ENCODE measurements at places on chromosomes 12 and 14. TPM values are rescaled to one million over a fixed set of nuclear protein-coding genes. Genes with fewer than 3 reads are reported as not detected.

SDR9C7 gene
- total RNA-seq, result not detected

SERPINA10 gene
- total RNA-seq, result not detected

KRT79 gene
- total RNA-seq, result not detected

ASB2 gene
- total RNA-seq, result not detected

OSBPL8 gene
- 26.8 TPM for total RNA-seq

HVCN1 gene
- total RNA-seq, result 3.9 TPM

- no peak for DNase-seq
Observed at GRCh38 chr14:64974563-64974962, 2.4 kb upstream of the RAB15 start.

- DNase-seq, result no peak
Observed at GRCh38 chr12:124446364-124446763, 121.0 kb downstream of the NCOR2 start.

DNA sequence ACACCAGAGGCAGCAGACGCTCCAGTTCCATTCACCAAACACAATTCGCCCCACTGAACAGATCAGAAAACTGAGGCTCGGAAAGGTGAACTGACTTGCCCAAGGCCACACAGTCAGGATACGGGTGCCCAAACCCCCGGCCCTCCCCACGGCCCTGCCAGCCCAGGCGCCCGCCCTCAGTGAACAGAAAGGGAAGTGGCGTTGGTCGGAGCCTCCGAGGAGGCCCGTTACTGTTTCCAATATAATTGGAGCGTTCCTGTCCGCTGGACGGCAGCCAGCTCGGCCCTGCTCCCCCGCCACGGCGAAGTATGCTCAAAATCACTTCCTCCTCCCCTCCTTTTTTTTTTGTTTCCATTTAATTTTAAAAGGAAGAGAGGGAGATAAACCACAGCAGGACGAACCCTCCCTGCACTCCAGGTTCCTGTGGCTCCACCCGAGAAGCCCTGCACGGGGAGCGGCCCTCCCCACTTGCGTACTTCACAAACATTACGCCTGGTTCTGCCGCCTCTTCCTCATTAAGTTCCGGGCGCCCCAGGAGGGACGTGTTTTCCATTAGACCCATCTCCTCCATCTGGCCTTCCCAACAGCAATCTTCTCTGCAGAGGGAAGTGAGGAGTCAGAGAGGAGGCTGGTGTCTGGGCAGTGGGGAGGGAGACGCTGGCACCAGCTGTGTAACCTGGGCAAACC lies 61.1 kb downstream of the NCOR2 start:
- DNase-seq, result peak; percentile 48

GRCh38 chr12:42468341-42468821 lies 121.2 kb downstream of the PRICKLE1 start:
- DNase-seq, result peak; percentile 89

GRCh38 chr12:87323369-87323768 lies 705.8 kb downstream of the C12orf50 start:
- peak; percentile 81 for DNase-seq

DNA sequence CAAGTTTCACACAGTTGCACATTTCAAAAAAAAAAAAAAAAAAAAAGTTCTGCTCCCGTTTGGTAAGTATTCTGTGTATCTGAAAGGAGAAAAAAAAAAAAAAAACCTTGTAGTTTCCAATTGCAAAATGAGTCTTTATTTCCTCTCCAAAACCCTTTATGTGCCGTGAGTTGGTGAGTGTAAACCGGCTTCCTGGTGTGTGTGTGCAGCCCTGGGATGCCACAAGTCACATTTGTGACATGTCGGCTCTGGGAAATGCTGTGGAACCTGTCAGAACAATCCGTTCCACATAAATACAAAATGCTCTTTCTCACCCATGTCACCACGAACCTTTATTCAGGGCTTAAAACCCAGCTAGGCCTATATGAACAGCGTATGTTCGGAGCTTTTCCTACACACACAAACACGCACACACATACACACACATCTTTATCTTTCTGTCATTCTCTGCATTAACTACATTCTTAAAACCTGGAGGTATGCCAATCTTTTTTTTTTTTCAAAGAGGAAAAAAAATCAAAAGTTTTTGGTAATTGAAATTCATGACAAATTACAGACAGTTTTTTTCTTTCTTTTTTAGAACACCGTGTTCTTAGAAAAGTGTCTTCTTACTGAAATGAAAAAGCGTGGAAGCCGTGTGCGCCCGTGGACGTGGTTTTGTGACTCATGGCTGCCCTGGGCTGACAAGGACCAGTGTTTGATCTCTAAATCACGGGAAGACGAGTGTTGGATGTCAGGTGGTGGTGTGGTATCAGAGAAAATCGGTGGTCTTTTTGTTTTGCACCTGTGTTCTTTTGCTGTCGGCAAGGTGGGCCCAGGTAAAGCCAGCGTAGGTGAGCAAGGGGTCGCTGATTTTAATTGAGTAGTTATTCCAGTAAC lies 612.0 kb downstream of the VRK1 start:
- no peak for DNase-seq

GRCh38 chr14:24056800-24057184 lies 5.0 kb downstream of the CARMIL3 start:
- no peak for DNase-seq
